ENCODE measurements at places on chromosomes 13 and 19.
A peak's percentile ranks its signal among the peaks of the same experiment; 100 is the strongest.

DNA sequence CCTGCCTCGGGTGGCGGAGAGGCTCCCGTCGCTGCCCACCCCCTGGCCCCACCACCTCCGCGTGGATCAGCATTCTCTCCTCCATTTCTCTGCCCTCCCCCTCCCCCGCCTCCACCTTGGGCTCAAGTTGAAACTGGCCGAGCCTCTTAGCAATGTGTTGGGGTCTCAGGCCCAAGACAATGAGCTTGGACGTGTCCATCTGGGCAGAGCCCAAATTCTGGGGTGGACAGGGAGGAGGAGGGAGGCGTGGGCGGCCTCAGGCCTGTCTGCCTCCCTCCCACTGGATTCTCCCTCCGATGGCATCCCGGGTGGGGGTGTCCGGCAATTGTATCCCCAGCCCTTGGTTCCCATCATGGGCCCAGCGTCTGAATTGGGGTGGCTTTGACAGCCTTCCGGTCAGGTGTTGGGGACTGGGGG, 1.2 kb downstream of the CELF5 start:
- no peak for DNase-seq

- peak; percentile 58 for DNase-seq
Observed at GRCh38 chr19:48102870-48103751, 7.5 kb downstream of the PLA2G4C start.

GRCh38 chr19:4730740-4731171, 7.1 kb upstream of the DPP9 start:
- no peak for DNase-seq

DNA sequence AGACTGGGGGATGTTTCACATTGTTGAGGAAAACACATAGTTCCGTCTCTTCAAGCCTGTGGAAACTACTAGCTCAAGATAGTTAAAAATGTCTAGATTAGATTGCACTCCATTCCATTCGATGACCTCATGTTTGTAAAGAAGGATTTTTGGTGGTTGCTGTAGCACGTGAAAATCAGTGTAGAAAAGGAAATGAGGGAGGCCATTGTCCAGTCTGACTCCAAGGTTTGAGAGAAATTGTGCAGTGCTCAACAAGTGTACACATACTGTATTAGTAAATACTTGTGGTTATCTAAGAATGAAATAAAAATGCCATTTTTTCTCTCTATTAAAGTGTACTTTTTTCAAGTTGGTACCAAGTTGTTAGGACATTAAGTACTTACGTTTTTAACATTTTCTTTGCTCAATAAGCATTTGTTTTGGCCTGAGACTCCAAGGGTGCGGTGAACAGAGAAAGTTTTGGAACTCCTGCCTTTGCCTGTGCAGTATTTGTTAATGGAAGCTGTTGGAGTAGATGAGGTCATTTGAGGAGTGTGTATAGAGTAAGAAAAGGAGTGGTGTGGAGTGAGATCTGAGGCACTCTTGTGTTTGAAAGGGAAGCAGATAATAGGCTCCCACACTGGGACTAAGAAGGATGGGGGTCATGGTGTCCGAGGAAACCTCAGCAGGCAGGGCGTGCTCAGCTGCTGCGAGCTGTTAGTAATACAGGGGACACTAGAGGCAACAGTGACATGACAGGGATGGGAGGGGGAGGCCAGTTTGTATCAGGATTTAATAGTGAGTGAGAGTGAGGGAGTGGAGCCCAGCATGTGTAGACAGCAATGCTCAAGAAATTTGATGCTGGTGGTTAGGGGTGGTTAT, 4.4 kb downstream of the WASF3 start:
- DNase-seq: peak; percentile 76

DNA sequence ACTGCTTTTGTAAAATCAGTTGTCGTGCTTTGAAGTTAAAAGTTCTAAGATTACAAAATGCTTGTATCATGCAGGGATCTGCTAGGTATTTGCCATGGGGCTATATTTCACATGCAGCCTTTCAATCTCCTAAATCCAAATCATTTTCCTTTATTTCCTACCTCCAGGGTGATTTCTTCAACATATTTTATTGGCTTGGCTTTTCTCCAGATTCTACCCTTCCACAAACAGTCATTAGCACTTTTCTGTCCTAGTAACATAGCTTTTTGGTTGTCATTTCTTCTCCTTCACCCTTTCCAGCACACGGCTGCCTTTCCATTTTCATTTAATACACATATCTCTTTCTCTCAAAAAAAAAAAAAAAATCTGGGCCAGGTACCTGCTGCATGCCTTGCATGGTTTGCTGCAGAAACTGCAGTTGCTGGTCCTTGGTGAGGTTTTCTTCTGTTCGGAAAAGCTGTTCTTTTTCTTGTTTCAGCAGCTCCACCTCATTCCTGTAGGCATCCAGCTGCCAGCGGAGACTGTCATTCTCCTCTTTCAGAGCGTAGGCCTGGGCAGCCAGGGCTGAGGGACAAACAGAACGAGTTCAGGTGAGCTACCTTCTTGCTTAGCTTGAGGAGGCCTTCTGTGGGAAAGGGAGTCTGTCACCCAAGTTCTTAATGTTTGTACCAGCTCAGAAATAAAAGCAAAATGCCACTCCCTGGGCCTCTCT, 274.7 kb downstream of the DNAJC15 start:
- no peak for DNase-seq

GRCh38 chr19:12723381-12723640, 421 bp downstream of the TNPO2 start:
- no peak for DNase-seq

DNA sequence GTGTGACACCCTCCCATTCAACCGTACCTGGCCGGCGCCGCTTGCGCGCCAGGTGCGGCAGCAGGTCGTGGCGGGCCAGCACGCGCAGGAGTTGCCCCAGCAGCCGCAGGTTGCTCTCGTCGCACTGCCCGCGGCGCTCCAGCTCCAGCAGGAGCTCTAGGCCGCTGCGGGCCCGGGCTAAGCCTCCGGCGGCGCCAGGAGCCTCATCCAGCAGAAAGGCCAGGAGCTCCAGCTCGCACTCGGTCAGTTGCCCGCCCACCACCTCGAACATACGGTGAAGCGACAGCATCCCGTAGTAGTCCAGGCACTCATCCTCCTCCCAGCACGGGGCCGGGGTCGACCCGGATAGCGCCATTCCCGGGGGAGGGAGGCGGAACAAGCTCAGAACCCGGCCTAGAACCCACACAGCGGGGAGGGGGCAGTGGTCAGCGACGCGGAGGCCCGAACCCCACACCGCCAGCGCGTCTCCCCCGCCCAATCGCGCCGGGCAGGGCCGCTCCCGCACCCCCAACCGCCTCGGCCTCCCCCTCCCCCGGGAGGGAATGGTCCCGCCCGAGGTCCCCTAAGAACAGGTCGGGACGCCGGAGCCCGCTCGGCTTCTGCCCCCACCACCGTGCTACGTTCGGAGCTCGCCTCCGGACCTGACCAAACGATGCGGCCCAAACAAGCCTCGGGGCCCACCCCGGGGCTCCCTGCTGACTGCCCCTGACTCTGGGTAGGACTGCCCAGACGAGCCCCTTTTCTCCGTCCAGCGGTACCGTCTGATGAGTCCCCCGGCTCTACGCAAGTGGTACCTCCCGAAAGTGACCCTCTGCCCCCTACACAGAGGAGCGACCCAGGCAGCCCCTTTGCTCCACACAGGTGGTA, 591 bp downstream of the DEDD2 start:
- DNase-seq: peak; percentile 26

DNA sequence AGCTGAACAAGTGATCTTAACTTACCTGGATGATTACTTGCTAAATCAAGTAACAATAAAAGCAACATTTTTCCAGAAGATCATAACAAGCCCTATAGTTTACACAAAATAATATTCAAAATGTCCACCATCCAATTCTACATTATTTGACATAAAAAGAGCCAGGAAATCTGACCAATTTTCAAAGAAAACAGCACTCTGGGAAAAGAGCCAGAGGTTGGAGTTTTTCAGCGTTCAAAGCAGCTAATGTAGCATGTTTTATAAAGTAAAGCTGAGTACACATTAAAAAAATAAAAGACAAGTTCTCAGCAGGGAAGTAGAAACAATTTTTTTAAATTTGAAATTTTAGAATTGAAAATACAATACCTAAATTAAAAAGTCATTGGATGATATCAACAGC, 62.6 kb downstream of the UFM1 start:
- DNase-seq: no peak

DNA sequence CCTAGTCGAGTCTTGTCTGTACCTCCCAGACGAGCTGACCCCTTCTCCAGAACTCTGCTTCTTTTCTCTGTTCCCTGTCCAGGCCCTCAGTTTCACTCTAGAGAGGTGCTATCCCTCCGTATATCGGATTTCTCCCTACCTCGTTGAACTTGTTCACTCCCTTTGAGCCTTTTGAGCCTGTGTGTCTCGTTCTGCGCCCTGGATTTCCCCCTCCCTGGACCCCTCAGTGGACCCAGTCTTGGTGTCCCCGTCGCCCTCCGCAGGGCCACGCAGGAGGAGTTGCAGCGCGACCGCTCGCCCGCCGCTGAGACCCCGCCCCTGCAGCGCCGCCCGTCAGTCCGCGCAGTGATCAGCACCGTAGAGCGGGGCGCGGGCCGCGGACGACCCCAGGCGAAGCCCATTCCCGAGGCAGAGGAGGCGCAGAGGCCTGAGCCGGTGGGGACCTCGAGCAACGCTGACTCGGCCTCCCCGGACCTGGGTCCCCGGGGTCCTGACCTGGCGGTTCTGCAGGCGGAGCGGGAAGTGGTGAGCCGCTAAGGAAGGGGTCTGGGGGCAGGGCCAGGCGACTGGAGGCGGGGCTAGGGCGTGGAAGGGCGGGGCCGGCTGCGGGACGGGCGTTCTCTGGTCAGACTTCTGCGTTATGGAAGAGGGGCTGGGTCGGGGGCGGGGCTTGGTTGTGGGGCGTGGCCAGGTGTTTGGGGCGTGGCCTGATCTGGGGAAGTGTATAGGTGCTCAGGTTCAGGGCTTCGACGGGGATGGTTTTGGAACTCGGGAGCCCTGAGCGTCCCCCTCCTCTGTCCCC, 5.5 kb downstream of the EPS8L1 start:
- DNase-seq: peak; percentile 45
